ENCODE measurements at places on chromosomes 12 and 14.

GRCh38 chr14:31400031-31400638 lies 20.2 kb downstream of the HEATR5A start:
- no peak for DNase-seq

DNA sequence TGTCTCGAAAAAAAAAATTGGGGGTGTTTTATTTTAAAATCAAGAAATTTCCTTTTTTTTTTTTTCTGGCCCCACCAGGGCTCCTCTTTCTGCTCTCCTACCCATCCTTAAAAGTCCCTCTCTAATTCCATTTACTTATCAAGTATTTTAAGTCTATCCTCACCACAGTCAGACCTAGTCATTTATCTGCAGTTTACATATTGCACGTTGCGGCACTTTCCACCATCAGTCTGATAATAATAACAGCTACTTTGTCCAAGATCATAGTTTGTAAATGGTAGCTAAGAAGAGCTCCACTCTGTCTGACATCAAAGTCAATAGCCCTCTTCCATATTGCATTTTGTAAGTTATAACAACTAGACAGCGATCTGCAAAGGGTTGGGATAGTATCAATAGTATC lies 23.6 kb upstream of the CAND1 start:
- DNase-seq: no peak

DNA sequence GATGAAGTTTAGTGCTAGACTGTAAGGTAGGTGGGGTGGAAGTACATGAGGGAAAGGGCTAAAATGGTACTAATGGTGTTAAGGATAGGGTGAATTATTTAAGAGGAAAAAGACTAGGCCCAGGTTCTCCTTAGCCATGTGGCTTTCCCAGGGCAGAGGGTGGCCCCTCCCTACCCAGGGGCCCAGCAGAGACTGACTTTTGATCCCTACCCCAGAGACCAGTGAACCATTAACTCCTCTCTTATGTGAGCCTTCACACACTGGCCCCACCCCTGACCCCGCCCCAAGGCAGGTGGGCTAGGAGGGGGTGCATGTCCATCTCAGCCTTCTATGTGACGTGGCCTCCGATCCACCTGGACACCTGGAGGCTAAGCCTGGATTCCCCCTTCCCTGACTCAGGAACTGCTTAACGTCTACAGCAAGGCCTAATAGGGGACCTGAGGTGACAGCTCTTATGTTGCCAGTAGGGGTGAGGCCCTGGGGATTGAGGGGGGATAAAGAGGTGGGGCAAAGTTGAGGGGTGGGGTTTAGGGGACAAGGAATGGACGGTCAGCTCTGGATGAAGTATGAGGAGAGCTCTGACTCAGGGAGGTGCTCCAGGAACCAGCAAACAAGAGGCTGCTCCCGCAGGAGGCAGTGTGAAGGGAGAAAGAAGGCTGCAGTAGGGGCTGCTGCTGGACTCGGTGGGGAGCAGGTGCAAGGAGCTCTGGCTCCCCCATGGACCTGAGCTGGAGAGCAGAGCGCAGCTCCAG lies 757 bp downstream of the SLC39A5 start:
- DNase-seq: no peak

DNA sequence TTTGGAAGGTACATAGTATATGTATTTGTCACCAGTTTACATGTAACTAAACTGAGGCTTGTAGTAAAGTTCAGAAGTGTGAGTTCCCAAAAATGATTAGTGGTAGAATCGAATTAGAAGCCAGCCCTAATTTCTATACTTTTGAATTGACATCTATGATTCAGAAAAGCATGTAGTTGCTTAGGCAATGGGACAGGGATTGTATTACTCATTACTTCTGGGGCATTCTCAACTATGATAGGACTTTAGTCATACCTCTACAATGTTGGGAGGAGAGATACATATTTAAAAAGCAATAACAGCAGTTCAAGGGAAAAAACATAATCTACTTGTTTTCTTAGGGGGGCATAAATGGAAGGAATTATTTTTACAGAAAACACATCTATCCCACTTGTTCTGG lies 277.9 kb upstream of the E2F7 start:
- peak; percentile 26 for DNase-seq

DNA sequence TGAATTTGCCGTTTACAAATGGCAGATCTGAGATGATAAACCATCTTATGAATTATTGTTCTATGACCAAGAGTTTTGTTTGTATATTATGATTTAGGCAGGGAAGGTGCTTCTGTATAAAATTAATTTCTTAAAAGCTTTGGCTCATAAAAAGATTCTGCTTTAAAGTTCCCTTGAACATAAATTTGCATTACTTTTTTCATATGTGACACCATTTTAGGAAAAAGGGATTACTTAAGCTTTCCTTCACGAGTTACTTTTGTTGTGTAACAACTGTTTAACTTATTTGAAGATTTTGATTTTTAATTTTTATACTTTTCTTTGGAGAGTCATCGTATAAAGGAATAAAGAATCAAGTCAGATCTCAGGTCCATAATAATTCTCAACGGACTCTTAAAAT lies 3.3 kb downstream of the ETNK1 start:
- DNase-seq: no peak

DNA sequence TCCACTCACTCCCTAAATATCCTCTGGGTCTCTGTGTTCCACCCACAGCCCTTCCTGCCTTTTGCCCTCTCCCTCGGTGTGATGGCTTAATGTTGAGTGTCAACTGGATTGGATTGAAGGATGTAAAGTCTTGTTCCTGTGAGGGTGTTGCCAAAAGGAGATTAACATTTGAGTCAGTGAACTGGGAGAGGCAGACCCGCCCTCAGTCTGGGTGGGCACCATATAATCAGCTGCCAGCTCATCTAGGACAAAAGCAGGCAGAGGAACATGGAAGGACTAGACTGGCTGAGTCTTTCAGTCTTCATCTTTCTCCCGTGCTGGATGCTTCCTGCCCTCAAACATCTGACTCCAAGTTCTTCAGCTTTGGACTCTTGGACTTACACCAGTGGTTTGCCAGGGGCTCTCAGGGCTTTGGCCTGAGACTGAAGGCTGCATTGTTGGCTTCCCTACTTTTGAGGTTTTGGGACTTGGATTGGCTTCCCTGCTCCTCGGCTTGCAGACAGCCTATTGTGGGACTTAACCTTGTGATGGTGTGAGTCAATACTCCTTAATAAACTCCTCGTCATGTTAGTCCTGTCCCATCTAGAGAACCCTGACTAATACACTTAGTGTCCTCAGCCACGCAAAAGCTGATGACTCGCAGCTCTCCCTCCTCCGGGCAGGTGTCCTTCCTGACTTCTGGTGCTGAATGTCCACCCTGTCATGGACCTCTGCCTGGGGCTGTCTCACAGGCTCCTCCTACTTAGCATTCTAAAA lies 5.9 kb downstream of the DGLUCY start:
- peak; percentile 49 for DNase-seq

- no peak for DNase-seq
Measured at GRCh38 chr12:68980476-68981212, 47.7 kb upstream of the CPM start.
